Stimulated activated CD4-positive, alpha-beta T cell treated with anti-CD3 and anti-CD28 coated beads, Interleukin-15, amount 100 ng/mL, for 1 hour (primary cell): ENCODE measurements at places on chromosomes 1 and 21.

GRCh38 chr1:94209425-94209824, 28.0 kb downstream of the ARHGAP29 start:
- DNase-seq, result no peak

DNA sequence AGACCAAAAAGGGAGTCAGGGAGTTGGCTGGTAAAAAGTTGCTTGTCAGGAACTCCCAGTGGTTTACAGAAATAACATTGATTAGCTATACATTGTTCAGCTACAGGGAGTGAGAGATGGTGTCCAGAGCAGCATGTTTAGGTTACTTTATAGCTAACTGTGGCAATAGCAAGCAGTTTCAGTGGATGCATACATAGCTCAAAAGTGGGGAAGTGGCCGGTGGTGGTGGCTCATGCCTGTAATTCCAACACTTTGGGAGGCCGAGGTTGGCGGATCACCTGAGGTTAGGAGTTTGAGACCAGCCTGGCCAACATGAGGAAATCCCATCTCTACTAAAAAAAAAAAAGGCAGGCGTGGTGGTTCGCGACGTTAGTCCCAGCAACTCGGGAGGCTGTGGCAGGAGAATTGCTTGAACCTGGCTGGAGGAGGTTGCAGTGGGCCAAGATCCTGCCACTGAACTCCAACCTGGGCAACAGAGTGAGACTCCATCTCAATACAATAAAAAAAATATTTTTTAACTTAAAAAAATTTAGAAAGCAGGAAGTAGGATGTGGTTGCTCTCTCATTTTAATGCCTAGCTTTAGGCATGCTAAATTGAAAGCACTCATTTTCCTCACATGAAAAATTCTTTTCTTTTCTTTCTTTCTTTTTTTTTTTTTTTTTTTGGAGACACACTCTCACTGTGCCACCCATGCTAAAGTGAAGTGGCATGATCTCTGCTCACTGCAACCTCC, 109.7 kb downstream of the PPIAL4G start:
- DNase-seq, result no peak

- no peak for DNase-seq
These were observed 8.2 kb upstream of the PLEKHA6 start for GRCh38 chr1:204367956-204368355.

- no peak for DNase-seq
These were observed 147.7 kb downstream of the DMRTA2 start for GRCh38 chr1:50275566-50275965.

GRCh38 chr1:230759369-230760065, 12.3 kb downstream of the CAPN9 start:
- DNase-seq, result no peak

DNA sequence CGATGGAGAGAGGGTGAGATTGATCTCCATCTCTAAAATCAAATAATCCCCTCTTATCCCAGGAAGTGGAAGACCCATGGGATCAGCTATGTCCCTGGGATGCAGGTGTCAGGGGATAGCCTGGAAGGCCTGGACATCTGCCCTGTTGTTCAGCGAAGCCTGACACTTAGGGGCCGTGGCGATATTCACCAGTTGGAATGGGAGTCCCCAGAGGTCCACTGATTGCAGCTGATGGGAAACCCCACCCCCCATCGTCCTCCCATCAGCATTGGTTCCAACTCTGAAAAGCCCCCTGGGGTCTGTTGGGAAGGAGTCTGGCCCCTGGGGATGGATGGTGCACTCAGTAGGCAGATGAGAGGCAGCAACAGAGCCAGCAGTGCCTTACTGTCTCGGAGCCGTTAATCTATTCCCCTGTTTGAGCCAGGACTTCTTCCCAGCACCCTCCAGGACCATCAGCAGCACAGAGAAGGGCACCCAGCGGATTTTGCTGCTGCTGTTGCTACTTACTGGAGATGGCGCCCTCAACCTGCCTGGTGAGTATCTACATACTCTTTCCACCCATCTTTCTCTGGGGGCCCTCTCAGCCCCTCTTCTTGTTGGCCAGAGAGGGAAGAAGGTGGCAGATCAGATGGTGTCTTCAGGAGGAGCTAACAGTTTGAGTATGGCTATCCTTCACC, 13.4 kb downstream of the CATSPER4 start:
- DNase-seq, result no peak

DNA sequence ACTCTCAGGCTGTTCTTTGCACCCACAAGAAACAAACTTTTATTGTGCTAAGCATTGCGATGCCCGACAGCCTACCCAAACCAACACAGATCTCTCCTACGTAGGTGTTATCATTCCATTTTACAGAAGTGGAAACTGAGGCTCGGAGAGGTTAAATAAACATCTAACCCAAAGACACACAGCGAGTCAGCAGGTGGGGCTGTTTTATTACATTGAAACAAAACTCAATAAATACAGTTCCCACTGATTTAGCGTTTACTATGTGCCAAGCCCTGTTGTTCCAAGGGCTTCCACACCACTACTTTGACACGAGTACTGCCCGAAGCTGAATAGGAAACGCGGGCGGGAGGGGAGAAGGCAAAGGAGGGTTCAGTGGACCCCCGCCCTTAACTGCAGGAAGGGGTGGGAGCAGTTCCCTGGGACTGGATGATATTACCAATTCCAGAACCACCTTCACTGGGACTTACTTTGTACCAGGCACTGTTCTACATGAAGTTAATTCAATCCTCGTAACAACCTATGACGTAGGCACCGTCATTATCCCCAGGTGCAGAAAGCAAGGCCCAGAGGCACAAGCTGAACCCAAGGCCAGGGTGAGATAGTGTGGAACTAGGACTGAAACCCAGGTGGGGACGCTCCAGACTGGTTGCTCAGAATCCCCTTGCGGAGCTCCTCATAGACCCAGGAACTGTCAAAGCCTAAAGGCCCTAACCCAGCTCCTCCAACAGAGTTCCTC, 19.3 kb upstream of the ALDH4A1 start:
- no peak for DNase-seq

DNA sequence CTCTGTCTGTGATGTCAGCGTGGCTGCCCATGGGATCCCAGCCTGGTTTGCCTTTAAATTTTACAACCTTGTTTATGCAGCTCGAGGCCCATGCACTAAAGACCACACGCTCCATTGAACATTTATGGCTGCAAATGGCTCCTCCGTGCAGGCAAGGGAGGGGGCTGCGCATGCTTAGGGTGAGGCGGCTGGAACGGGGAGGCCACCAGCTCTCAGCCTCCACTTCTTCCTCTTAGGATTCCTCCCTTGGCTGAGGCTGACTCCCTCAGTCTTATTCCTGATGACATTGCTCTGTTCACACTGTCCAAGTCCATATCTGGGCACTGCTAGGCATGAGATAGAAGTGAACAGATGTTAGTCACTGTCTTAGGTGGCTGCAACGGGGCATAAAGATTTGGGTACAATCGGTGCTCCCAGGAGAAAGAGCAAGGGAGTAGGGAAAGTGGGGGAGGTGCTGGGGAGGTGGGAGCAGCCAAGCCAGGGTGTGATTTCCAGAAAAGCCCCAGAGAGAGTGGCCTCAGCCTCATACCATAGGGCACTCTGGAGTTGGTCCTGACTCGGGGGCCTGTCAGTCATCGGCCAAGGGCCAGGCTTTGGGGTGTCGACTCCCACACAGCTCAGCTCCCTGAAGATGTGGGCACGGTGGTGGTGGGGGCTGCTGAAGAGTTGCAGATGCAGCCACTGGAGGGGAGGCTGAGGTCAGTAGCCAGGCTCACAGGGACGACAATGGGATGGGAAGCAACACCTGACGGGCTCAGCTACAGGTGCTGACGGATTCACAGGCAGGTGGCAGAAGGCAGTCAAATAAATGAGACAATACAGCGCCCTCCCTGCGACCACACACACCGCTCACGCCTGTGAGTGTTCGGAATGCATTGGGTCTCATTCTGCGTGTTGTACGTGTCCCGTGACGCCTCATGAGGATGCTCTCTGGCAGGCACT, 37.3 kb upstream of the ACTL8 start:
- no peak for DNase-seq

DNA sequence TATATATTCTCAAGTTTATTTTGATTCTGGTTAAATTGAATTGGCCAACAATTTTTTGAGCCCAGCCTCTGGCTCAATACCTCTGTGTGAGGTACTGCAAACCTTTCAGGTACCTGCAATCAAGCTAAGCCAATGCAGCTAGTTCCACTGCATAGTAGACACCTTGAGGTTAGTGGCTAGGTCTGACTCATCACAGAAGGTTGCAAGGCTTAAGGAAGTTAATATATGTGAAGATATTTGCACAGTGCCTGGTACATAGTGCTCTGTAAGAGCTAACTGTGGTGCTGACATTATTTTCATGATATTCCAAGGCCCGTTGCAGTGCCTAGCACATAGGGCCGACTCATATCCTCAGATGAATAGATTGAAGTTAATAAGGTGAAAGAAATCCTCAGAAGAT, 330.5 kb upstream of the KAZN start:
- DNase-seq, result no peak

GRCh38 chr1:187877220-187877619, 1048.5 kb downstream of the PLA2G4A start:
- no peak for DNase-seq

DNA sequence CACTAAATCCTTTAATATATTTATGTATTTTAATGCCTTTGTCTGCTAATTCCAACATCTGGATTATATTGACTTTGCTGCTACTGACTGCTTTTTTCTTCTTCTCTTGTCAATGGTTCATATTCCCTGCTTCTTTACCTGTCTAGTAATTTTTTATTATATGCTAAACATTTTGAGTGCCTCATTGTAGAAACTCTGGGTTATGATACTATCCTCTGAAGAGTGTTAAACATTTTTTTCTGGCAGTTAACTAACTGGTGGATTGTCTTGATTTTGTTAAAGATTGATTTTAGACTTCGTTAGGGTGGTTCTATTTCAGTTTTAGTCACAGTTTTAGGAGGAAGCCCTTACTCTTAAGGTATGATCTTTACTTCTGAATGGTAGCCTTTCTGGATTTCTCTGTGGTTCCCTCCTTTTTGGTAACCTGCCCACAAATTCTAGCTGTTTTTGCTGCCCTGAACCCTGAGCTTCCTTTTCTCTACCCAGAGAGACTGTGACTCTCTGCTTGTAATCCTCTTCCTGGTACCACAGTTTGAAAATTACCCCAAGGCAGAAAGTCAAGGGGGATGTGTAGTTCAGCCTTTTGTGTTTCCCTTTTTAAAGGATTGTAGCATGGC, 81.9 kb downstream of the DHRS3 start:
- no peak for DNase-seq

GRCh38 chr1:23910553-23911246, 2.5 kb downstream of the CNR2 start:
- DNase-seq, result no peak

- DNase-seq, result no peak
These were observed 404 bp upstream of the CPLANE2 start for GRCh38 chr1:16237343-16237830.

DNA sequence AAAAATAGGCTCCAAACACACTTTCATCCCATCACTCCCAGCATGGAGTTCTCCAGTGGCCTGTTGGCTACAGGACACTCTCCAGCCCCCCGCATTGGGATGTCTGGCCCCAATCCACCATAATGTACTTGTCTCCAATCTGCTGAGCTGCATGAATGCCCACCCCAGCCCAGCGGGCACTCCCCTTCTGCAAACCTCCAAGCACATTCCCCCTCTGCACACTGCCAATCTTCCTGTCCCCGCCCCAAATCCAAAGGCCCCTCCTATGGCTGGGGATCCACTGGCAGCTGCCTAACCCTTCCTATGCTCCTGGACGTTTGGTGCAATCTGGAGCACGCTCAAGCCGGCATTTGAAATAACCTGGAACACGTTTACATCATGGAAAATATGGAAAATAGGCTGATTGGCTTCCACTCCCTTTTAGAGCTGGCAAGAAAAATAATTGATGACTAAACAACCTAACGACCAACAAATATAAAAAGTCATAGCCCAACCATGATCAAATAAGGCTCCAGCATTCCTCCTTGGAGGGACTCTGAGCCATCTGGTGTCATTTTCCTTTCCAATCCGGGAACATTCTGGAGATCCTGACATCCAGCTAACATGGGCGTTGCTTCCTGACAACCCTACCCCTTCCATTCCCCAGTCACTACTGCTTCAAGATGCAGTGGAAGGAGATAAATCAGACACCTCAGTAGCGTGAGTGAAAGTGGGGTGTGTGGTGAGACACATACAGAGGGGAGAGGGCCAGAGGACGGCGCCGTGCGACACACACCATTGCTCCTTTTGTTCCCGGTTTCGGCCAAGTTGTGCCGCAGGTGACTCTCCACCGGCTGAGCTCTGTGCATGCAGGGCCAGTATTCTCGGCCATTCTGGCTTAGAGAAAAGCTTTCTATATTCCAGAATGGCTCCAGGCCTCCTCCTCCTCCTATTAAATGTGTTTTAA, 41.6 kb downstream of the PDE9A start:
- no peak for DNase-seq

DNA sequence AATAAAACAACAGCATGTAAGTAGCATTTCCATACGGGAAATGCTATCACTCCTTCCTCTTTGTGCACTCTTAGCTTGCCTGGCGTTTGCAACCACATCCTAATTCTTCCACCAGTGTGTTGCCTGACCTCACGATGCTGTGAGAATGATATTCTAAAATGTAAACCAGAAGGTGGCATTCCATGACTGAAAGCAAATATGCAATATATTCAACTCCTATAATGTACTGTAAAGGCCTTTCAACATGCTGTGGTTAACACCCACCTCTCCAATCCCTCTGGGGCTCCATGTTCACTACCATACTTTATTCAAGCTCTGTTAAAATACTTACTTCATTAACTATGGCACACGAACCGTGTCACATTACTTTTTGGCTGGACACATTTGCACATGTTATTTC, 420.6 kb upstream of the DEPDC1 start:
- DNase-seq, result no peak

DNA sequence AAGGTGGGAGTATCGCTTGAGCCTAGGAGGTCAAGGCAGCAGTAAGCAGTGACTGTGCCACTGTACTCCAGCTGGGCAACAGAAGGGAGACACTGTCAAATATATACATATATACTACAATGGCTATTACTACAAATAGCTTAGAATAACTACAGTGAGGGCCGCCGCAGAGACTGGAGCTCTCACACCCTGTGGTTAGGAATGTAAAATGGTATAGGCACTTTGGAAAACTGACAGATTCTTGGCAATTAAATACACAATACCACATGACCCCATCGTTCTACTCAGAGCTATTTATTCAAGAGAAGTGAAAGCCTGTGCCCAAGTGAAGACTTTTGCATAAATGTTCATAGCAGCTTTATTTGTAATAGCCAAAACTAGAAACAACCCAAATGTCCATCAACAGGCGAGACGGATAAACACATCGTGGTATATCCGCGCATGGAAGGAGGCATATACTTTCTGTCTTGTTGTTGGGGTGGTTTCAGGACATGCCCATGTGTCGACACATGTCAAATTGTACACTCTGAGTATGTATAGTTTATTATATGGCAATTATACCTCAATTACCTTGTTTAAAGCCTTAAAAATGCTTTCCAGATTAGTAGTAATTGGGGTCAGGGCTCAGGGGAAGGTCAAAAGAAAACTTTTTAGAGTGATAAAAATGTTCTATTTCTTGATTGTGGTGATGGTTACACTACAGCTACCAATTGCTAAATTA, 123.4 kb downstream of the RIPK4 start:
- DNase-seq, result no peak
